DMS79 treated with DMSO at 0.1 percent for 48 hours (cell line): ENCODE measurements at places on chromosomes 5 and 9.

GRCh38 chr9:112268413-112268812, 65.0 kb downstream of the PTBP3 start:
- no peak for DNase-seq

DNA sequence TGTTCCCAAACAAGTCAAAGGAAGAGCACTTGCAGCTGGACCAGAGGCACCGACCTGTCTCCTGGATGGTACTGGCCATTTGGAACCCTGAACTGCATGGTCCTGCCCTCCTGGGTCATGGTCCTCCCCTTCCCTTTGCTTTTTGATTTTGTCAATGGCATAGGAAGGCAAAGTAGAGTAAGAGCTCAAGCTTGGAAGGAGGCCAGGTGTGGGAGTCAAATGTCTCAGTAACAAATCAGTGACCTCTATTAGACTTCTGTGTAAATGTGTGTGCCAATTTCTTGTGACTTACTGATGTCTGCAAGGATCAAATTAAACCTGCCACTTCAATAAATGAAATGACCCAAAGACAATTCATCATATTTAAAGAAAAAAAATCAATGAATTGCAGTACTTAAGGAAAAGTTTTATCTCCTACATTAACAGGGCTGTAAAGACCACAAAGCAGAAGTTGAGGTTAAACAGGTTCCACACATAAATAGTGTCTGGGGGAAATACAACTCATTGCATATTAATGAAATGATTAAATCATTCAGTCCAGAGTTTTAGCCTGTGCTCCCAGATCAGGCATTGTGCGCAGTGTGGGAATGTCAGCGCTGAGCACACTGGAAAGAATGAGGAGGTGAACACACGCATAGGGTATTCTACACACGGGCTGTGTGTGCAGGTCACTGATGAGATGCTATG, 32.7 kb downstream of the OSMR start:
- DNase-seq = no peak

- no peak for DNase-seq
Measured at GRCh38 chr9:27162045-27162444, 53.0 kb downstream of the TEK start.

- no peak for DNase-seq
Measured at GRCh38 chr5:60851626-60852025, 7.6 kb upstream of the ELOVL7 start.

- no peak for DNase-seq
Measured at GRCh38 chr5:11611011-11611410, 293.2 kb downstream of the CTNND2 start.

GRCh38 chr9:90033028-90033650, 428.3 kb downstream of the GADD45G start:
- DNase-seq = no peak

DNA sequence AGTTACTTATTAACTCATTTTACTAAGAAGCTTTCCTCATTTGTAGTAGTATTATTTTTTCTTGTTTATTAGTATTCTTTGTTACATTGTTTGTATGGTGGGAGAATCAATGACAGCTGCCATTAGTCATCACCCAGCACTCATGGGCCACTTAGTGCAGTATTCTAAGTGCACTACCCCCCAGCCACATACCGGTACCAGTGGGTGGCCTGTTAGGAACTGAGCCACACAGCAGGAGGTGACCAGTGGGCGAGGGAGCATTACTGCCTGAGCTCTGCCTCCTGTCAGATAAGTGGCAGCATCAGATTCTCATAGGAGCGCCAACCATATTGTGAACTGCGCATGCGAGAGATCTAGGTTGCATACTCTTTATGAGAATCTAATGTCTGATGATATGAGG, 24.2 kb upstream of the CAMLG start:
- no peak for DNase-seq

DNA sequence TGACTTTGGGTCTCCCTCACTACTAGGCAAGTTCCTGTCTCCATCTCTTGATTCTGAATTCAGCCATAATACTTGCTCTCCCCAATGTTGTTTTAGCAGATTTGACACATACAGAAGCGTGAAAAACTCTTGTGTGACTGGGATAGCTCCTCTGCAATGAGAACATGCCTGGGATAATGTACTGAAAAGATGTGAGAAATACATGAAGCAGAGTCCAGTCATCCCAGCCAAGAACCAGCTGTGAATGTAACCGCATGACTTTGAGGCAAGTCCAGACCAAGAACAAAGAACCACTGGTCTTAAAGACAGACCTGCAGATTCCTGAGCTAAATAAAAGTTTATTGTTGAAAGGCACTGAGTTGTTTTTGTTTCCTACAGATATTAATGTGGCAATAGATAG, 135.0 kb downstream of the NMUR2 start:
- DNase-seq = no peak

- DNase-seq = no peak
Measured at GRCh38 chr5:115396081-115396480, 99.6 kb upstream of the CCDC112 start.

GRCh38 chr5:128673970-128674369, 135.9 kb upstream of the FBN2 start:
- DNase-seq = no peak

DNA sequence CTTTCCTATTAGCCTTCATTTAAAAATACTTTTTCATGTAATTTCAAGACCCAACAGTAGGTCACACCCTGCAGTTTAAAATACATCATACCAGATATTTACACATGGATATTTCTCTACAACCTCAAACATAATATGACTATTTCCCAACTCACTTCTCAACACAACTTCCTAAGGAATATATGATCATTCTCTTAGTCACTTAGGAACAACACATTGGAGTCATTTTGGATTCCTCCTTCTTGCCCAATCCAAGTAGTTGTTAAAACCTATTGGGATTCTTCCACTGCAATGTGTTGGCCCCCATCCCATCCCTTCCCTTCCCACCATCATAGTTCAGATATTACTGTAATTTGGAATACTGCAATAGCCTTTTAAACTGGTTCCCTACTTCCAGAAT, 145.5 kb downstream of the DCP2 start:
- DNase-seq = no peak

DNA sequence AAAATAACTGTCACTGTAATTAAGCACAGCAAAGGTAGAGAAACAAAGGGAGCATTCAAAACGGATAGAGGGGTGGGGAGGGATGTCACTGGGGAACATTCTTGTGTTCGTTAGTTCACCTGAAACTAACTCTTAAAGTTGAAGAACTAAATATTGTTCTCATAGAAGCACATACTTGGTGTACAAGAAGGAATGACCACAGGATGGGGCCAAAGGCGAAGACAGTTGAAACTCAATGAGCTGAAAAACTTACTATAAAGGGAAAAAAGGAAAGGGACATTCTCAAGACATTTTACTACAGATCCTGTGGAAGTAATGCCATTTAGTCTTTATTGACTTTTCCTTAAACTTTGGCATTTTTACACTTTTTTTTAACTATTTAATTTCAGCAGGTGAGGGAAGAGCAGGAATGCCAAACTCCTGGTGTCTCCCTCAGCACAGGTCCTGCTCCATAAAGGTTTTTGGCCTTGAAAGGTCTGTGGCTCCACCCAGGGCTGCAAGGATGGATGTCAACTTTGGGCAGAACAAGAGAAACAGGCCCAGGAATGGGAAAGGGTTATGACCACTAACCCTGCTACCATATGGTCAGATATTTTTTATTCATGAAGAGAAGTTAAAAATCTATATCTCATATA, 197.6 kb upstream of the RASA1 start:
- no peak for DNase-seq

DNA sequence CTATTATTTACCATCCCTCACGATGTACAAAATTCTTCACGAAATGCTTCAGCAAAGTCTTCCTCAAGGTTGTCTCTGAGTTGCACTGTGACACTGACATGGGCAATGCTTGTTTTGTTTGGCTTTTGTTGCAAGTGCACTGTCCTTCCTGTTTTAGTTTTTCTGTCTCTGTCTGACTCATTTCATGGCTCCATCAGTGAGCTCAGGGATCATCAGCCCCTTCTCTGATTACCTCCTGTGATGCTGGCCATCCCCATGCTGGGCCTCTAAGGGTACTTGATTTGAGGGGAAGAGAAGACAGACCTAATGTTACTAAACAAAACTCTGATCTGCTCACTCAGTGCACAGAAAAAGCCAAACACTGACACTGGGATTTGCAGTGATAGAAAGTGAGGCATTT, 37.6 kb upstream of the STX17 start:
- no peak for DNase-seq

DNA sequence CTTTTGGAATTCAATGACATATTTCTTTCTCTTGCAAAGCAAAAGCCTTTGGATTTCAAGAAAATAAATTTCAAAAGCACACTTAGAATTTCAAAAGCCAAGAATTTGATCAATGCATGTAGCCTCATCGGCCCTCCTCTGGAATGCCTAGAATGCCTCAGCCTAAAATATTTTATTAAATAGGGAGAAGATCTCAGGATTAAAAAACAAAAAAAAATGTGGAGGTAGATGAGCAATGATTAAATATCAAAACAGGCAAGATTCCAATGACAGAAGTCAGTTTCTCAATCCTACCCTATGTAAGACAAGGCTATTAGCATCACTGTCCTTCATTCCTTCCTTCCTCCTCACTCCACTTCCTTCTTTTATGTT, 169.0 kb downstream of the CDH6 start:
- DNase-seq = no peak

DNA sequence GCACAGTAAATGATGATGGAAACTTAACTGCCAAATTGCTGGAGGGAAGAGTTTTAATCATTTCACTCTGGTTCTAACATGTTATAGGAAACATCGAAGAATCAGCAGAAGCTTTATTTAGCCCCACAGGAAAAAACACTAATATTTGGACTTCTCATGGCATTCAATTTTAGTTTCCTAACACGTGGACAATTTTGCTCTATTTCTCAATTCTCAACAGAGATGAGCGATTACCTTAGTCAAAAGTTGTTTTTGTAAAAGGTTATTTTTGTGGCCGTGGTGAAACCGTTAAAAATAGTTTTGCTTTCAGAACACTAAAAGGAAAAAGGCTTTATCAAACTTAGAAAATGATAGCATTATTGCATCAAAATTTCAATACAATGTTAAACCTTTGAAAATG, 235.2 kb downstream of the PLK2 start:
- DNase-seq = no peak
